LoVo (cell line): ENCODE measurements at places on chromosomes 11 and 22.

- no peak for DNase-seq
Measured at GRCh38 chr11:57482782-57483561, 22.6 kb downstream of the RTN4RL2 start.

DNA sequence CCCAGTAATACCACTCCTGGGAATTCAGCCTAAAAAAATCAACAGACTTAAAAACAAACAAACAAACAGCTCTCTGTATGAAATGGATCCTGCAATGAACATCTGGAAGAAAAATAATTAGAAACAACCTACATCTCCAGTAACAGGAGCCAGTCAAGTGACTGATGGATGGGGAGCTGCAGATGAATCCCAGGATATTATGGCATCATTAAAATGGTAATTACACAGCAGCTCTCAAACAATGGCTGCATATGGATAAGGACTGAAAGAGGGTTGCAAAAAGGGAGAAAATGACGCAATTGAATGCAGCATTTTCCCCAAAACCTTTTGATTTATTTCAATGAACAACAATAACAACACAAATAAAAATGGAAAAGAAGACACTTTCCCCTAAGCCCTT, 4.1 kb downstream of the NPTXR start:
- no peak for DNase-seq

DNA sequence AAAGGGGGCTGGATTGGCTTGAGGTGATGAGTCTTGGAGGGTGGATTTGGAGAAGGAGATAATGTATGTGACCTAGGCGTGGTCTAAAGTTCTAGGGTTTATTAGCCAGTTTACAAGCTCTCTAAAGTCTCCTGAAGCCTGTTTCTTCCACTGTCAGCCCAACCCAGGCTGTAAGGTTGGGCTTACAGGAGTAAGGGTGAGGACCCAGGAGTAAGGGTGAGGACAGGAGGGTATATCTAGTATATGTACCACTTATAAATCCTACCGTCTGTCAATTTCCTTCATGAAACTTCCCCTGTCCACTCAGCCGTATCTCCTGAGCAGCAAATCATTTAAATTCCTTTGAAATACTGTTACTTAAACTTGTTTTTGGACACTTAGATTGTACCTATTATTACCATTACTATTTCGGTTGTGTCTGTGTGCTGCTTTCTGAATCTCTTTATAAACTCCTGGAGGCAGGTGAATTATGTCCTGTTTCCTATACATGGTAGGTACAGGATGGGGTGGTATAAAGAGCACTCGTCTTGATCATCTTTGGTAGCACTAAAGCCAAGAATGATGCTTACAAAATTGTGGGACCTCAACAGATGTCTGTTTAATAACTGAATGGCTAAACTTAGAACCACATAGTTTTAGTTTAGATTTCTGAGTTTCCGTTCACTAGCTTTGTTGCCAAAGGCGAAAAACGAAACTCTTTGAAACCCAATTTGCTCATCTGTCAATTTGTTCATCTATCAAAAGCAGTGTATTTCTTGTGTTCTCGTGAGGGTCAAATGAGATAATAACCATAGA, 192.0 kb downstream of the GRIK4 start:
- no peak for DNase-seq

- no peak for DNase-seq
Measured at GRCh38 chr11:69686452-69686851, 11.3 kb upstream of the LTO1 start.

- no peak for DNase-seq
Measured at GRCh38 chr11:71395774-71396173, 52.4 kb downstream of the DHCR7 start.

- DNase-seq, result no peak
Measured at GRCh38 chr11:45385844-45386243, 99.7 kb upstream of the SYT13 start.

GRCh38 chr11:108131993-108132392, 10.6 kb downstream of the ACAT1 start:
- no peak for DNase-seq

DNA sequence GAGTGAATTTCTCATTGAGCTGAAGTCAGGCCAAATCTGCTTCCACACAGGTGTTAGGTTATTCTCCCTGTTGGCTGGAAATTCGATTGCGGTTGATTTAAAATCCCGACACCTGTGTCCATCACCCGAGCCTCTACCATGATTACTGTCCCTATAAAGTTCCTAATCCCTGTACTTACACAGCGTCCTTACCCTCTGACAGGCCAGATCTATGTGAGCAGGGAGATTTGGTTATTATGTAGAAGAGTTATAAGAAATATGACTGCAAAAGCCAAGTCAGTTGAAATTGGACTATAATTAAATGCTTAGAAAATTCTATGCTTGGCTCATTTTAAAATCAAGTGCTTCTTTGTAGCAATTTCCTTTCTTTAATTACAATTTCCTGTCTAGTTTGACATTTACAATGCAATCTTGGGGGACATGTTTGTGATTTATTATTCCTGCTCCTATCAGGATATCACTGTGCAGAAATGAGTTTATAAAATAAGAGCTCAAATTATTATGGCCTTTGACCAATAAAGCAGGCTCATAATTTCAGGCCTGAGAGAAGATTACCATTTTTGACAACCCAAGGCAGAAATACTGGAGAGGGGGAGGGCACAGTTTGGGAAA, 32.5 kb upstream of the LMO1 start:
- DNase-seq, result no peak

- peak; percentile 47 for DNase-seq
Measured at GRCh38 chr11:133834682-133835592, 10.4 kb downstream of the SPATA19 start.

DNA sequence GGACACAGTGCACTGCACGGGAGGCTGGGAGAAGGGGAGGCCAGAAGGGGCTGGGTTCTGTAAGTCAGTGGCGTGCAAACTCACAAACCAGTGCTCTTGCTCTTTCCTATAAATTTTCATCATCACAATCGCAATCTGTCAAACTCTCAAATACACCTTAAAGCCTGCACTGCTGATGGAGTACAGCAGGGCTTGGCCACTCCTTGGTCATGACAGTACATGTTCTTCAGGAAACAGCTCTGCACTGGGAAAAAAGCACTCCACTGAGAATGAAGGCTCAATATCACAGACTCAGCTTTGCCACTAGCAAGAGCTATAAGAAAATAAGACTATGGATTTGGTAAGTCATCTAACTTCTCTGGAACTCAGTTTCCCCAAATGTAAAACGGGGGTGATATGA, 111.0 kb downstream of the RBFOX2 start:
- DNase-seq, result no peak

- DNase-seq, result no peak
Measured at GRCh38 chr11:86214710-86215109, 29.8 kb upstream of the EED start.

- no peak for DNase-seq
Measured at GRCh38 chr11:41074318-41074717, 385.1 kb downstream of the LRRC4C start.

- no peak for DNase-seq
Measured at GRCh38 chr11:104106136-104106754, 57.7 kb downstream of the PDGFD start.

DNA sequence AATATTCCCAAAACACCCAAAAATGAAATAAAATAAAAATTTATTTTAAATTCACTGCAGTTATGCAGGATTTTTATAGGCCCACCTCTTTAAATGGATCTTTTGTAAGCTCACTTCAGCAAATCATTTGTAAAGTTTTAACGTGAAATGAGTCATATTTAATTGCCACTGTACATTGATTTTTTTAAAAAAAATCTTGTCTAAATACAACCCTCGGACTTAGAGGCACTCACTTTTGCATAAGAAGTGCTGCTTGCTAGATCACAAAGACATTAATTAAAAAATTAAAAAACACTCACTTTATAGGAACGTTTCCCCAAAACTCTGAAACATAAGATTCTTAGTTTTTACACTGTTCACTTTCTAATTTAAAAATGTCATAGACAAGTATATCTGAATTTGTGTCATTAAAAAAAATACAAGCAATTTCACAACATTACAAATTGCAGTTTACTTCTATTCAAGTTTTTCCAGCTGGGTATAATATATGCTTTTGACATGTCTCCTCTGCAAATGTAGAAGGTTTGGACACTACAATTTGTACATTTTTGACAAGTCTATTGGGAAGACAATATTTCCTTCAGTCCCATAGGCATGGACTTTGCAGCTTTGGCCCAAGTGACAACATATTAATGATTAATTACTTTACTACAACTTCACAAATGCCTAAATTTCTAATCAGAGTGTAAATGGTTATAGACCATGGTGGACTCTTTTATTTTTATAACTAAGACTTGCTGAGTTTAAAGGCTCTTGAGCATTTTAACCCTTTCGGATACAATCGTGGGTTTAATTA, 1088.4 kb downstream of the LRRC4C start:
- no peak for DNase-seq
